ENCODE measurements at places on chromosomes 2 and 18.

GRCh38 chr2:159086342-159086741 is 117.9 kb downstream of the TANC1 start:
- DNase-seq, result no peak

DNA sequence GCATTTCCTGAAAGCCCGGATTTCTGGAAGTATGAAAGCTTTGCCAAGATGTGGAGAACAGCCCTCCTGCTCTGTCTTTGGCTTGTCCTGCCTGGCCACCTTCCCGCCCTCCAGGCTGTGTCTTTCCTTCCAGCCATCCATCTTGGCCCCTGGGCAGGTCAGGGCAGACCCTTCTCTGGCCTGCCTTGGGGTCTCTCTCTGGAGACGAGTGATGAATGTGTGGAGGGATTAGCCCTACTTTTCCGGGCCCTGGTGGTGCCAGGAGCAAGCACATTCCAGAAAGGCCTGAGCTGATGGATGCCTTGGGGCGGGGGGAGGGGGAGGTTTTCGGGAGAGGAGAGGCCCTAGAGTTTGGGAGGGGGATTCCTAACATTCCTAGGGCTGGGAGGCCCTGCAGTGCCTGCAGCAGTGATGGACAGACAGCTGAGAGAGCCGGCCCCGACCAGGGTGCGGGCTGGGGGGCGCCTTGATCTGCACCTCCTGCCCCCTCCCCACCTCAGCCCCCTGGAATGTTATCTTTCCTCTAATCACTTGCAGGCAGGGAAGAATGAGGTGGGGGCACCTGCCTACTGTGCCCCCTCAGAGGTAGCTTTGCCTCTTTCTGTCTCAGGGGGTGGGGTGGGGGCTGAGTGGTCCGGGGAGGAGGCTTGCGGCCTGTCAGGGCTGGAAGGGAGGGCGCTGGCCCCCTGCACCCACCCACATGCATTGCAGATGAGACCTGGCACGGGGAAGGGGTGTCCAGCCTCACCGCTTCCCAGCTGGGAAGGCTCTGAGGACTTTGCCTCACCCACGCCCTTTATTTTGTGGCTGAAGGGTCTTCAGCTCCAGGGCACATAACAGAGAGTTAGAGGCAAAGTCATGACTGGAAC is 156.2 kb downstream of the DDX1 start:
- DNase-seq, result no peak

DNA sequence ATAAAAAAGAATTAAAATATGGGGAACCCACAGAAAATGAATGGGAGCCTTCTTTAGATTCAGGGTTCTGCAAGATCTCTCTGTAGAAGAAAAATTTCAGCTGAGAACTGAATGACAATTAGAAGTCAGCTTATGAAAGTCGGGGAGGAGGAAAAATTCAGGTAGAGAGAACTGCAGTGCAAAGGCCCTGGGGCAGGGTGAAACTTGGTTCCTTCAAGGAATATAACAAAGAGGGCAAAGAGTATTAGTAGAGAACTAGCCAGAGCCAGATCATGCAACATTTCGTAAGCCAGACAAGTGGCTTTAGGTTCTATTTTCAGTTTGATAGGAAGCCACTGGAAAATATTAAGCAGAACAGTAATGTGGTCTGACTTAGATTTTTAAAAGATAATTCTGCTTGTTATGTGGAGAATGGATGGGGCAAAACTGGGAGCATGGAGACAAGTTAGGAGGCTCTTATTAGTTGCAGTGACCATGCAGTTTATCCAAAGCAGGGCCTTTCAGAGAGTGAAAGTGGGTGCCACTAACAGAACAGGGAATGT is 27.9 kb downstream of the RAB27B start:
- no peak for DNase-seq

- no peak for DNase-seq
These were observed 116.7 kb downstream of the PID1 start for GRCh38 chr2:229154381-229154780.

DNA sequence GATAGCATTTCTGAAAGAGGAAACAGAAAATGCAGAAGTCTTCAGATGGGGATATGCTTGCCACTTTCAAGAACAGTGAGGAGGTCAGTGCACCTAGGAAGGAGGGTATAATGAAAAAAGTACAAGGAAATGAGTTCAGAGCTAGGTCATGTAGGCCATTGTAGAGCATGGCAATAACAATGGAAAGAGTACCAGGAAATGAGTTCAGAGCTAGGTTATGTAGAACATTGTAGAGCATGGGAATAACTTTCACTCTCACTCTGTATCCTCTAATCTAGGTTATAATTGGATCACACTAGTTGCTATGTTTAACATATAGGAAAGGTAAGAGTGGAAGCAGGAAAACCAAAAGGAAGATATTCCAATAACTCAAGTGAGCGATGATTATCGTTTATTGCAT is 12.3 kb downstream of the SCG2 start:
- DNase-seq, result no peak

DNA sequence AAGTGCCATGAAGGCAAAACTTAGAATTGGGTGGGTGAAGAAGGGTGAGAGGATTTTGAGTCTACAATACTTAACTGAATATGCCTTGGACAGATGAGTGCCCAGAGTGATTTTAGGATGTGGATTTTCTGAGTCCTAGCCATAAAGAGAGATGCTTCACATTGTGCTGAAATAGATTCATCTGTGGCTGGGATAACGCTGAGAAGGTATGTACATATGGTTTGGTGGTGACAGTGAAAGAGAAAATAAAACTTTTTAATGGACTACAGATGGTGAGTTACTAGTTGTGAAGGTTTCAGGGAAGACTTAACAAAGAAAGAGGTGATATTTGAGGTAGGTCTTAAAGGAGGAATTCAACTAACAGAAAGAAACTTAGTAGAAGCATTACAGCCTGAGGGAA is 265.8 kb downstream of the AKAIN1 start:
- no peak for DNase-seq
